ENCODE measurements at places on chromosomes 6 and 20.

DNA sequence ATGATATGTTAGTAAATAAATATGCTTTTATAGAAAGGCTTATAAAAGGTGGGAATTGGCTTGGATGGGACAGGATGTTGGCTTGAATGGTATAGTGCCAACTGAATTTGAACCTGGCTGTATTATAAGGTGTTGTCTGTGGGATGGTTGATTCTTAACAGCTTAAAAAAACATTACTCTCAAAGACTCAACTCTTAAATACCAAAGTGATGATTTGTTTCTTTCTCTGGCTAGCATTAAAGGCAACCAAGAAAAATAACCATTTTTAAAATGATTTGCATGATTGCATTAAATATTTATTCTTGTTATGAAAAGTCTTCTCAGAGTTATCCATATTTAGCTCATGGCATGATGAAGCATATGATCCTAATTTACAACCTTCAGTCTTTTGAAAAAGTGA lies 216.2 kb downstream of the RIMS1 start:
- no peak for DNase-seq

GRCh38 chr20:56606174-56606945 lies 22.7 kb upstream of the TFAP2C start:
- DNase-seq = no peak

DNA sequence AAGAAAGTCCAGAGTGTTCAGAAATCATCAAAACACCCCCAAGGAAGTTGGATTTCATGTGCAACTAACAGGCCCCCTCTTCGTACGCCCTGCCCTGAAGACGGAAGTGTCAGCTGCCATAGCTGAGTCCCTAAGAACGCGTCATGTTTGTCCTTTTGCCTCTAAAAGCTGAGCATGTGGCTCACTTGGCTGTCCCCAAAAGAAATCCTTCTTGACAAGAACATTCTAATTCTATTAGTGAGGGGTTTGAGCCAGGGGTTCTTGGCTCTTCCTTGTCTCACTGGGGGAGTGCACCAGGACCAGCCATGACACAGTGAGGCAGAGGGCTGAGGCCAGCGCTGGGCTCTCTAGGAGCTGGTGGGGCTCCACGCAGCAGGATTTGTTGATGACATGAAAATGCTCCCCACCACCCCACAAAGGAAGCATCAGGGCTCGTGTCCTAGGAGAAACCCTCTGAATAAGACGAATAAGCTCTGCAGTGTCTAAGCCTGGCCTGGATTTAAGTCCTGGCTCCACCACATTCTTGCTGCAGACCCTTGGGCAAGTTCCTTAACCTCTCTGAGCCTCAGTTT lies 20.0 kb upstream of the SPO11 start:
- peak; percentile 19 for DNase-seq

GRCh38 chr20:50133041-50133440 lies 20.1 kb upstream of the UBE2V1 start:
- DNase-seq = no peak

GRCh38 chr6:98056955-98057354 lies 773.9 kb upstream of the MMS22L start:
- no peak for DNase-seq

- DNase-seq = no peak
These were observed 238.5 kb downstream of the ZFAND3 start for GRCh38 chr6:38057994-38058393.

DNA sequence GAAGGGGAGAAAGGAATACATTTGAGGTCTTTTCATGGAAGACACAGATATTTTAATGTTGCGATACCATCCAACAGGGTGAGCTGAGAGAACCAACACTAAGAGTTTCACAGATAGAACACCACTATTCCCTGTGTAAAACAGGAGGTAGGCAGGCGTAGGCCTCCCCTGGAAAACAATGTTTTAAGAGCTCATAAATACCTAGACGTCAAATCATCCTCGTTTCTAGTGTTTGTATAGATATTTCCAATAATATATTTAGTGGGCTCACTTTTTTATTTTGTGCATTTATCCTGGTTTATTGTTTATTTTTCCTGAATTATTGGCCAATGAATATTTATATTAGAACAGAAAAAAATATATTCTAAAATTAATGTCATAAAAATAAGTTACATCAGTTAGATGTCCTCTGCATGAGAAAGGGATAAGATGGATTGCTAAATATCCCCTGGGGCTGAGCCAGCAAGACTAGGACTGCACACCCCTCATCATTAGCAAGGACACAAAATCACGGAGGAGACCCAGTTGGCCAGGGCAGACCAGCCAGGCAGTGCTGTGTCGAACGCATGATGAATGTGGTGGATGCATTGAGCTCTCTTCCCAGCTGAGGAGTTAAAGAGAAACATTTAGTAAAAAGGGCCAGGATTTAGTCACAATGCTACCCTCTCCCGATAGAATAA lies 380.5 kb downstream of the C6orf118 start:
- no peak for DNase-seq

GRCh38 chr6:2756241-2756640 lies 5.5 kb upstream of the MYLK4 start:
- DNase-seq = no peak

- no peak for DNase-seq
These were observed 15.1 kb downstream of the KCNS1 start for GRCh38 chr20:45085867-45086266.

DNA sequence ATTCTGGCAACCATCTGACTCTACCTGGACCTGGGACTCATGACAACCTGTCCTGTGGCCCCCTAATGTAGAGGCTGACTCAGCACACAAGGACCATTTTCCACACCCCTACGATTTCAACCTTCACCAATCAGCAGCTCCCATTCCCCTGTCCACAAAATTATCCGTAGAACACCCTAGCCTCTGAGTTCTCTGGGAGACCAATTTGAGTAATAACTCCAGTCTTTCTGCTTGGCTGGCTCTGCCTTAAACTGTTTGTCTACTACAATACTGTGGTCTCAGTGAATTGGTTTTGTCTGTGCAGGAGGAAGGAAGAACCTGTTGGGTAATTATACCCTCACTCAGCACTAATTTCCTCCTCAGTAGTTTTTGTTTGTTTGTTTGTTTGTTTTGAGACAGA lies 99.3 kb upstream of the MRPS10 start:
- DNase-seq = no peak

- no peak for DNase-seq
These were observed 5.8 kb upstream of the MCM9 start for GRCh38 chr6:118940770-118941169.

GRCh38 chr6:105902401-105903031 lies 183.6 kb upstream of the PRDM1 start:
- no peak for DNase-seq

GRCh38 chr6:118223316-118223715 lies 316.3 kb downstream of the SLC35F1 start:
- no peak for DNase-seq

DNA sequence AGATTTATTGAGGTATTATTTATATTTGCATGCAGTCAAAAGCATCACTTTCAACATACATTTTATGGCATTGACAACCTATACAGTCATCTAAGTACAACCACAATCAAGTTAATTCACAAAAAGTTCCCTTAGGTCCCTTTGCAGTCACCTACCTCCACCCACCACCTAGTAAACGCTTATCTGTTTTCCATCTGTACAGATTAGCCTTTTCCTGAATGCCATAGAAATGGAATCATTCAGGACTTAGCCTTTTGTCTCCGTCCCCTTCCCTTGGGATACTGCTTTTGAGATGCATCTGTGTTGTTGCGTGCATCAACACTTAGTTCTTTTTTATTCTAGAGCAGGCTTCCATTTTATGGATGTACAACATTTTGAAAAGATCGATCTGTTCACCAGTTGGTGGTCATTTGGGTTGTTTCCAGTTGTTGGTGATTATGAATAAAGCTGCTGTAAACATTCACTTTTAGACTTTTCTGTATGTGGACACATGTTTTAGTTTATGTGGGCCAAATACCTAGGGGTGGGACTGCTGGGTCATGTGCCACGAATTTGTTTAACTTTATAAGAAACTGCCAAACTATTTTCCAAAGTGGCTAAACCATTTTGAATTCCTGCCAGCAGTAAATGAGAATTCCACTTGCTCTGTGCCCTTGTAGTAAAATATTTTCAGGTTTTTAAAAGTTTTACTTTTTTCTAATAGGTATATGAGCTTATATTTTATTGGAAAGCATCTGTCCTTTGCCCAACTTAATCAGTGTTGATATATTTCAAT lies 17.6 kb upstream of the IFNGR1 start:
- DNase-seq = no peak

DNA sequence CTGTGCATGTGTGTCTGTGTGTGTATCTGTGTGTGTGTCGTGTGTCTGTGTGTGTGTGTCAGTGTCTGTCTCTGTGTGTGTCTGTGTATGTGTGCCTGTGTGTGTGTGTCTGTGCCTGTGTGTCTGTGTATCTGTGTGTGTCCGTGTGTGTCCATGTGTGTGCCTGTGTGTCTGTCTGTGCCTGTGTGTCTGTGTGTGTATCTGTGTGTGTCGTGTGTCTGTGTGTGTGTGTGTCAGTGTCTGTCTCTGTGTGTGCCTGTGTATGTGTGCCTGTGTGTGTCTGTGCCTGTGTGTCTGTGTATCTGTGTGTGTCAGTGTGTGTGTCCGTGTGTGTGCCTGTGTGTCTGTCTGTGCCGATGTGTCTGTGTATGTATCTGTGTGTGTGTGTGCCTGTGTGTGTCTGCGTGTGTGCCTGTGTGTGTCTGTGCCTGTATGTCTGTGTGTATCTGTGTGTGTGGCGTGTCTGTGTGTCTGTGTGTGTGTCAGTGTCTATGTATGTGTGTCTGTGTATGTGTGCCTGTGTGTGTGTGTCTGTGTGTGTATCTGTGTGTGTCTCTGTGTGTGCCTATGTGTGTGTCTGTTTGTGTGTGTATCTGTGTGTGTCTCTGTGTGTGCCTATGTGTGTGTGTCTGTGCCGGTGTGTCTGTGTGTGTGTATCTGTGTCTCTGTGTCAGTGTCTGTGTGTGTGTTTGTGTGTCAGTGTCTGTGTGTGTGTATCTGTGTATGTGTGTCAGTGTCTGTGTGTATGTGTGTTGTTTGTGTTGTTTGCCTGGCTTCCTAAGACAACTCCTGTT lies 11.6 kb downstream of the SNPH start:
- DNase-seq = no peak

DNA sequence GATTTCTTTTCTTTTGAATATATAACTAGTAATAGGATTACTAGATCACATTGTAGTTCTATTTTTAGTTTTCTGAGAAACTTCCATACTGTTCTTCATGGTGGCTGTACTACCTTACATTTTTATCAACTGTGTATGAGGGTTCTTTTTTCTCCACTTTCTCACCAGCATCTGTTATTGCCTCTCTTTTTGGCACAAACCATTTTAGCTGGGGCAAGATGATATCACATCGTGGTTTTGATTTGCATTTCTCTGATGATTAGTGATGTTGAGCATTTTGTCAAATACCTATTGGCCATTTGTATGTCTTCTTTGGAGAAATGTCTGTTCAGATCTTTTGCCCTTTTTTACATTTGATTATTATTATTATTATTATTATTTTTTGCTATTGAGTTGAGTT lies 86.1 kb upstream of the TCF21 start:
- DNase-seq = no peak

- DNase-seq = peak; percentile 72
These were observed 68.8 kb downstream of the CDC5L start for GRCh38 chr6:44456070-44456965.

DNA sequence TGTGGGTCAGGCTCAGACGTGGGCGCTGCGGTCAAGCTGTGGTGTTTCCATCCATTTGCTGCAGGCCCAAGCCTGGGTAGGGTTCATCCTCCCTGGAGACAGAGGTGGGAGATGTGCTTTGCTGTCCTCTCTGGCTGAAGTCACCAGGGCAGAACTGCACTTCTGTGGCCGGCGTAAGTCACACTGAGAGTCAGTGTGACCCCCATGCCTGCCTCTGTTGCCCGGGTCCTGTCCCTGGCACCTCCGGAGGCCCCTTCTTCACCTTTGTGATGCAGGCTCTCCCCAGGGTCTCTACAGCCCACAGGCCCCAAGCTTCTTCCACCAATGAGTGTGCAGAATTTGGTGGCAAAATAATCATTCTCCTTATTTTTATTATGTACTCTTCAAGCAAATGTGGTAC lies 53.8 kb upstream of the DACT2 start:
- no peak for DNase-seq

GRCh38 chr6:165229216-165229615 lies 80.2 kb downstream of the C6orf118 start:
- DNase-seq = no peak

DNA sequence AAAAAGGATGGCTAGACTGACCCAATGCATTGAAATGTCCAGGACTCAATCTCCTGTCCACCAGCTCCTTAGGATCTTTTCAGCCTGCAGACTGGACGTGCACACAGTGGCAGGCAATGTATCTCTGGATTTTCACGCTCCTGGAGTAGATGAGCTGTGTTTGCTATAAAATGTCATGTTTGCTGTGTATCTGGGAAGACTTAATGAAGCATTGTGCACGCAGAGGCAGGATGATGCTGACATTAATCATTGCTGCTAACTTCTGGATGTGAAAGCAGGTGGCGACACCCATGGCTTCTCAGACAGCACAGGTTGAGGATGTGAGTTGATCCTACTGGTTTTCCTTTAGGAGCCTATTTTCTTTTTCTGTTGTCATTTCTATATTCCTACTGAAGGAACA lies 133.1 kb upstream of the PCSK2 start:
- no peak for DNase-seq

DNA sequence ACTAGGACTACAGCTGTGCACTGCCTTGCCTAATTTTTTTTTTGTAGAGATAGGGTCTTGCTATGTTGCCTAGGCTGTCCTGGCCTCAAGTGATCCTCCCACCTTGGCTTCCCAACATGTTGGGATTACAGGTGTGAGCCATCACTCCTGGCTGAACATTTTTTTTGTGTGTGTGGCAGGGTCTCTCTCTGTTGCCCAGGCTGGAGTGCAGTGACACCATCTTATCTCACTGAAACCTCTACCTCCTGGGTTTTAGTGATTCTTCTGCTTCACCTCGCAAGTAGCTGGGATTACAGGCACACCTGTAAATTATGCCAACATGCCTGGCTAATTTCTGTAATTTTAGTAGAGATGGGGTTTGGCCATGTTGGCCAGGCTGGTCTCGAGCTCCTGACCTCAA lies 25.3 kb downstream of the PANK2 start:
- no peak for DNase-seq

- DNase-seq = peak; percentile 34
These were observed 91.4 kb upstream of the SALL4 start for GRCh38 chr20:51893723-51894122.

GRCh38 chr6:108564178-108564577 lies 3.5 kb downstream of the FOXO3 start:
- no peak for DNase-seq

Measured in endodermal cell (in vitro differentiated cells).